Amniotic epithelial cell (primary cell): ENCODE measurements at places on chromosomes 12 and 14.

- DNase-seq = peak; percentile 77
These were observed 32.7 kb downstream of the DIP2B start for GRCh38 chr12:50537538-50537919.

DNA sequence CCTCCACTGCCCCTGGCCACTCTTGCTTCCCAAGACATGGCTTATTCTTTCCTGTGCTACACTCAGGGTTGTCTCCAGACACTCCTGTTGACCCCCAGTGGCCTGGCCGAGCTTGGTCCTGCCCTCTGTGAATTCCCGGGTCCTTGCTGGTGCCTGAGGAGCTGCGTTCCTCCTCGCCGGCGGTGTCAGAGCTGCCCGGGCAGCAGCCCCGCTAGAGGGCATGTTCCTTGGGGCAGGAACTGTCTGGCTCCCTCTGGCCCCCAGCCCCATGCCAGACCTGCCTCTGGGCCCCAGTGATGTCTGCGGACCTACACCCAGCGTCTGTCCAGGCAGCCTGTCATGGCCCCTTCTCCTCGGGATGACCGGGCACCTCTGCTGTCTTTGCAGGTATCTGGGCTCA is 68.4 kb downstream of the AACS start:
- DNase-seq = no peak

DNA sequence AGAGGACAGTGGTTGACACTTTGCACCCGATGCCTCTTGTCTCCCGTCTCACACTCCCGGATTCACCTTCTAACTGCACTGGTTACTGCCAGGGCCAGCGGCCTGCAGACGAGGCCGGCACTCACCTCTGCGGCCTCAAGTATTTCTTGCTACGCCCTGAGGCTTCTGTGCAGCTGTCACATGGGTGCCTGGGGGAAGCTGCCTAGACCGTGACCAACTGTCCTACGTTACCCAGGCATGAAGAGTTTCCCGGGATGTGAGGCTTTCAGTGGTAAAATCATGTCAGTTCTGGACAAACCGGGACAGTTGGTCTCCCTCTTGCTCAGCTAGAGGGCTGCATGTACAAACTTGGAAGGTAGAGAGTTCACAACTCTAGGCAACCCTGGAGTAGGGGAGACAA is 274.5 kb downstream of the GLT1D1 start:
- no peak for DNase-seq

GRCh38 chr12:68479896-68480291 is 130.8 kb upstream of the RAP1B start:
- peak; percentile 6 for DNase-seq

DNA sequence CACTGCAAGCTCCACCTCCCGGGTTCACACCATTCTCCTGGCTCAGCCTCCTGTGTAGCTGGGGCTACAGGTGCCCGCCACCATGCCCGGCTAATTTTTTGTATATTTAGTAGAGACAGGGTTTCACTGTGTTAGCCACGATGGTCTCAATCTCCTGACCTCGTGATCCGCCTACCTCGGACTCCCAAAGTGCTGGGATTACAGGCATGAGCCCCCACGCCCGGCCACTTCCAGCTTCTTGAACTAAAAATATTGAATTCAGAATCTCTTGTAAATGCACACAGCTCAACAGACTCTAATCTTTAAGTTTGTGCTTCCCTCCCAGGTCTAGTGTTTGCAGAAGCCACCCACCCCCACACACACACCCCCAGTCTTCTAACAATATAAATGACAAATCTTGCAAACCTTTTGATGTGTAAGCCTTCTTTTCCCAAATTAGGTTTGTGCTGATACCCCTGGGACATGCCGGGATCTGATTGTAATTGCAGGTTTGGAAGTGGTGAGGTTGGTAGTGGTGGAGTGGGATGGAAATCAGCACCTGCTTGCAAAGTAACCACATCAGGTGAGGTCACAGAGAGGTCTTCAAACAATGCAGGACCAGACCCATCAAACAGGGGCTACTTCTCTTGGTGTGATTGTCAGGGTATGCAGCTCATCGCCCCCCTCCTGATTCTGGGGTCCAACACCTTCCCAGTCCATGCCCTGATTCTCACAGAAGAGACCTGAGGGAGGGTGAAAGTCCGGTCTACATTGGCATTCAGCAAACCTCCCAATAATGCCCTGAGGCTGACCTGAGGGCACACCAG is 51.4 kb upstream of the GPR132 start:
- no peak for DNase-seq

DNA sequence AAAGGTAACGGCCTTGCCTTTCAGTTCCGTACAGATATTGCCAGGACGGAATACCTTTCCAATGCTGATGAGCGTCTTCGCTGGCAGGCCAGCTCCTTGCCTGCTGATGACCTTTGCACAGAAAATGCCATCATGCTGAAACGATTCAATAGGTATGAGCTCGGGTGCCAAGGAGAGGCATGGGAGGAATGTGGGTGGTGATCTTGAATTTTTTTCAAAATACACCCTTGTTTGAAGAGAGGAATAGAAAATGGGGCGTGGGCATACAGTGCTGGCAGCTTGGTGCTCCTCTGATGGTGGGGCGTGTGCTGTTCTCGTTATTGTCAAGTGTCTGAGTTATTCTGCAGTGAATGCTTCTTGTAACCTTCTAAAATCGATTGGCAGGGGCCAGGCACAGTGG is 52.5 kb downstream of the HSP90AA1 start:
- DNase-seq = no peak

DNA sequence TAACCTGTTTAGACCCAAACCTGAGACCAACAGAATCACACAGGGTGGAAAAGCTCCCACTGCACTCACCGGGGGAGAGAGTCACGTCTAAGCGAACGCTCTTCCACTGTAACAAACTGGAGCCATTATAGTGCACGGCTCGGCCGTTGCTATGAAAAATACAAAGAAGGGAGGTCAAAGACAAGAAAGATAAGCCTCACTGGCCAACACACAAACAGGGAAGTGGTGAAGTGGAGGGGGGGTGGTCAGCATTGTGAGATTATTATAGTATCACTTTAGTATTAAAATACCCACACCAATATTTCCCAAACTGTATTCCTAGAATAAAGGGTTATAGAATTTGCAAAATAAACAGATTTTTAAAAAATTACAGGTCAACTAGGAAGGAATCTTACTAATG is 90.9 kb downstream of the TRAFD1 start:
- DNase-seq = no peak

- no peak for DNase-seq
These were observed 82.9 kb downstream of the ARF6 start for GRCh38 chr14:49975799-49976198.

DNA sequence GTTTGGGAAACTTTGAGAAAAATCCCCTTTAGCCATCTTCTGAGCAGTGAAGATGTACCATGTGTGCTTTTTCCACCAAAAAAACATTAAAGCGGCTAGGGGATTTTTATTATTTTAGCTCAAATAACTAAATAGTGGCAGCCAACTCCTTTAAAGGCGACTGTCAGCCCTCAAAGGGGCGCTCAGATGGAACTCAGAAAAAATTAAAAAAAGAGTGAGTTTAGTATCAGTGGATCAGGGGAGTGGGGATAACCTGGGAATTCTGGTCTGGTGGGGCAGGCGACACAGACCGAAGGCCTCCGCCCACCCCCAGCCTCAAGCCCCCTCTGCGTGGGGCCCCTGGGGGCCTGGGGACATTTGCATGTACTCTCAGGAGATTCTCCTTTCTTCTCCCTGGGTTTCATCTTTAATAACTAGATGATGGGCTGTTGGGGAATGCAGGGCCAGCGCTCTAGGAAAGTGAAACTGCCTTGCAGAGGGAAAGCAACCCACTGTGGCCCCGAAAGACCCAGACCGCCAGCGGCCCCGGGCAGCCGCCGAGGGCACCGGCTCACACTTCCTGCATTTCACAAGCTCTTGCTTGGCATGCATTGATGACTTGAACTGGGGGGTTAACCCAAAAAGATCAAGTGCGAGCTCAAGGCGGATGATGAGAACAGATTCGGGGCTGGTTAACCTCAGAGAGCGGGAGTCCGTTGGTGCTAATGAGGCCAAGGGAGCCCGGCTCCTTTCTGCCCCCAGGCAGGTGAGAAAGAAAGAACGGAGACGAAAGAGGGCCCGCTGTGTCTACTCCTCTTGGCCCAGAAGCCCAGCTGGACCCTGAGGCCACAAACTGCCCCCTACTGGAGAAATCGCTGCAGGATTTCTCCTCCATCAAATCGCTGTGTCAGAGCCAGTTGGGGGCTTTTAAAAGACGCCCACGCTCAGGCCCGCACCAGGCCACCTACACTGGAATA is 7.3 kb upstream of the BATF start:
- peak; percentile 42 for DNase-seq

GRCh38 chr12:75702477-75703093 is 191.2 kb upstream of the KRR1 start:
- DNase-seq = no peak

DNA sequence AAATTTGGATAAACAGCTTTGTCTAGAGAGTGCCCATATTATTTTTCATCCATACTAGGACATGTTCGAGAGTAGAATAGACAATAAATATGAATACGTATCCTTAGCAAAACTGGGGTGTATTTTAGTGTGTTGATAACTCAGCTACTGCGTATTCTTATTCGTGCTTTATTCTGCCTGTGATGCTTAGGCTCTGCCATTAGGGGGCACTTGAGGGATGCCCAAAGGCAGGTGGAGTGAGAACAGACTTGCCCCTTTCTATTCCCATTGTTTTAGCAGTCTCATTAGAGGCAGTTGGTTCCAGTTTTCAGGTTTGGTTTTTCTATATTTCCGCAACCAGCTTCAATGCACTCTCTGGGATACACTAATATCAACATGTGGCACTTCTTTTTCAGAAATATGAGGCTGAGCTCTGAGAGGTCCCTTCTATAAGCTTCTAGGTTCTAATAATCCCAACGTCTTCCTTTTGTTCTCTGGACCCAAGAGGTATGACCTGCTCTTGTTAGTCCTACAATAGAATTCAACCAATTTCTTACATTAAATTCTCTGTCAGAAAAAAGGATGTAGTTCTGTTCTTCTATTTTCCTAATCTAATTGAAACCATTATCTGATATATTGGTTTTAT is 985.7 kb upstream of the FBXO33 start:
- no peak for DNase-seq

DNA sequence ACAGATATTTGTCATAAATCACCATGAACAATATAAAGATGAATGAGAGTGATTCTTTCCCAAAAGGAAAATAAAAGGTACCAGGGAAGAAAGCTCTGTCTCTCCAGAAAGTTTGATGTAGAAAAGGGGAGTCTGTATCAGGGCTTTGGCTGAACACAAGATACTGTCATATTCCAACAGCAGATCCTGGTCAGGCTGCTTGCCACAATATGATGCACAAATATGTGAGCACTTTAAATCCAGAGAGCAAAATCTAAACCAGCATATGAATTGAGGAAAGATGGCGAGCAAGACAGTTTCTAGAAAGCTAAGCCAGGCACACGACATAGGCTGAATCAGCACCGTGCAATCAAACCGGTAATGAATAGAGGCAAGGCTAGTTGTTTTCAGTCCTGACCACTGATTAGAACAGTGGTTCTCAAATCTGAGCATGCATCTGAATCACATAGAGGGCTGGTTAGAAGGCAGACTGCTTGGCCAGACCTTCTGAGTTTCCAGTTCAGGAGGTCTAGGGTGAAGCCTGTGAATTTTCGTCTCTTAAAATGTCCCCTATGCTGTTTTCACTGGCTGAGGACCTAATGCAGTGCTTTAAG is 60.7 kb downstream of the PLCZ1 start:
- peak; percentile 17 for DNase-seq

DNA sequence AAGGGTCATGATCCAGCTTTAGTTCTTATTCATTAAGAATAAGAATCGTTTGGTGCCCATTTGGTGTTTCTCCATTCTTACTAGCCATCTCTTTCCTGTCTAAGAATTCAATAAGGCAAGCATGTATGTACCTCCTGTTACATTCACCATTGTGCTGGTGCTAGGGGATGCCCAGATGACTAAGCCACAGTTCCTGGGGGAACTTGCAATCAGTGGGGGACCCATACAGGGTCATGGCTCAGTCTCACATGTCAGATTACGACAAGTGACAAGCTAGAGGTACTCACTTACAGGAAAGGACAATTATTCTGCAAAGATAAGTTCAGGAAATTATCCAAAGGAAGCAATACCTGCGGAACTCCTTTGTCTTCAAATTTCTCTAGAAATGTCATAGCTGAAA is 125.4 kb downstream of the STXBP6 start:
- DNase-seq = no peak

DNA sequence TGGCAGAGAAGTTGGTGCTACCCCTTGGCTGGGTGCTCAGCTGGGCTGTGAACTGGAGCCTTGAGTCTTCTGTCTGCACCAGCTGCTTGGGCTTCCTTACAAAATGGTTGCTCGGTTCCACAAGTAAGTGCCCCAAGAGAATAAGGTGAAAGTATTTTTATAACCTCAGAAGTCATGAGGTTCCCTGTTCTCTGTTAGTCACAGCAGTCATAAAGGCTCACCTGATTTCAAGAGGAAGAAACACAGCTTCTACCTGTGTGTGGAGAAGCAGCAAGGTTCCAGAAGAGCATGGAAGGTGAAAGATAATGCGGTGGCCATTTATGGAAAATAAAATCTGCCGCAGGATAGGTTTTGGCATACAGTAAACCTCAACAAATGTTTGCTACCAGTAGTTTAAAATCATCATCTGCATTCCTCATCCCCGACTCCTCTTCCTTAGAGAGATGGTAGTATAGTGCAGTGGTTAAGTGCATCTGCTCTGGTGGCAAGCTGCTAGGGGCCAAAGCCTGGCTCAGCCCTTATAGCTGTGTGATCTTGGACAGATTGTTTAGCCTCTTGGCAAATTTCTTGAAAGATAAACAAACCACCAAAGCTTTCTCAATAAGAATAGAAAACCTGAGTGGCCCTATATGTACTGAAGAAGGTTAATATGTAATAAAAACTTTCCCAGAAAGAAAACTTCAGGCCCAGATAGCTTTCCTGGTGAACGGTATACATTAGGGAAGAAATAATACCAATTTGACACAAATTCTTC is 32.4 kb downstream of the TPCN1 start:
- no peak for DNase-seq

- no peak for DNase-seq
These were observed 115.6 kb downstream of the PLEKHA5 start for GRCh38 chr12:19245106-19245505.

DNA sequence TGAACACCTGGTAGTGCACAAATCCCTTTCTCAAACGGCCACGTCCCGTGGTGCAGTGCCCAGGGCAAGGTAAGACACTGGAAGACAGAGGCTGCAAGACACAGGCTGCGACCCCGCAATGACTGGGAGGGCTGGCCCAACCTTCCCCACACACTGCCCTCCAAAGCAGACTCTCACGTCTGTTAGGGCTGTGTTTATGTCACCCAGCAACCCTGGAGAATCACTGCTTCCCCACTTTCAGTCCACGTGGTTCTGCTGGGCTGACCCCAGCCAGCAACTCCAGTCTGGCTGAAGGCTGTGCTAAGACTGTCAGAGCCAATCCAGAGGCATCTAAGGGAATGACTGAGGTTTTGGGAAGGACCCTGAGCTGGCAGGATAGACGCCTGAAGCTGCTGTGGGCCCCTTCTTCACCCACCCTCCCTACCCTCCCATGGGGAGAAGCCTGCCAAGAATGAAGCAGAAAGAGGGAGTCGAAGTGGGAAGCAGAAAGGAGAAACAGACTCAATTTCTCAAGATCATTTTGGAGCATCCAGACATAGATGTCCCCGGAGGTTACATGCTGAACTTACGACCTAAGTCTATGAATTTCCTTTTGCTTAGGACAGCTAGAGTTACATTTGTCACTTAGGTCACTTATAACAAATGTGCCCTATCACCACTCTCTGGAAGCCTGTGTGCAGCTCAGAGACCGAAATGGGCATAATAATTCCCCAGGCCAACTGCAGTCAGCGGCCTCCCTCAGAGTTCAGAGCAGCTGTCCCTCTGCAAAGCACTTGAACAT is 11.7 kb downstream of the KDM2B start:
- peak; percentile 11 for DNase-seq
